ENCODE measurements at places on chromosomes 6 and 20.

DNA sequence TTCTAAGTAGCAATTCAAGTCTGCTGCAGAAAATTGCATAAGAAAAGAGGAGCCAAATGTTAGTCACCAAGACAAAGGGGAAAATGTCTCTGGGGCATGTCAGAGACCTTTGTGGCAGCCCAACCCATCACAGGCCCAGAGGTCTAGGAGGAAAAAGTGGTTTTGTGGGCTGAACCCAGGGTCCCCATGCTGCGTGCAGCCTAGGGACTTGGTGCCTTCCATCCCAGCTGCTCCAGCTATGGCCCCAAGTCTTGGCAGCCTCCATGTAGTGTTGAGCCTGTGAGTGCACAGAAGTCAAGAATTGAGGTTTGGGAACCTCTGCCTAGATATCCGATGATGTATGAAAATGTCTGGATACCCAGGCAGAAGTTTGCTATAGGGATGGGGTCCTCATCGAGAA is 181.1 kb downstream of the ASCC3 start:
- no peak for DNase-seq

DNA sequence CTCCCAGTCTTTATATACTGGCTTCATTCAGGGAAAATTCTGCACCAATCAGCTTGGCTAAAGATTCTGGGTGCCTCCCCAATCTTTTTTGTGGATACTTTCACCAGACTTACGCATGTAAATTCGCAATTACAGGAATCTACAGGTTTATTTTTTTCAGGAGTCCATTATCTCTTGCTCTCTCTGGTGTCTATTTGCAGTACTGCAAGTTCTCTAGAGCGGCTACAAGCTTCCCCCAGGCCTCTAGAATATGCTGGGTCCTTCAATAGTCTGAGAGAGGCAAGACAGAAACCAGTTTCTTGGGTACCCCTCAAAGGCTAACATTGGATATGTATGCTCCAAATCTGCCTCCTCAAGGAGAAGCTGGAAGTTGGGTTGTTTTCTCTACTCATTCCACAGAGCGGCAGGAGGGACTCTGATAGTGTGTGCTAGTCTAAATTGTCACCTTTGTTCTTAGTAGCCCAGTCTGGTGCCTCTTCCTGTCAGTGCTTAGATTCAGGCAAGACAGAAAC is 58.5 kb downstream of the SUN5 start:
- no peak for DNase-seq

DNA sequence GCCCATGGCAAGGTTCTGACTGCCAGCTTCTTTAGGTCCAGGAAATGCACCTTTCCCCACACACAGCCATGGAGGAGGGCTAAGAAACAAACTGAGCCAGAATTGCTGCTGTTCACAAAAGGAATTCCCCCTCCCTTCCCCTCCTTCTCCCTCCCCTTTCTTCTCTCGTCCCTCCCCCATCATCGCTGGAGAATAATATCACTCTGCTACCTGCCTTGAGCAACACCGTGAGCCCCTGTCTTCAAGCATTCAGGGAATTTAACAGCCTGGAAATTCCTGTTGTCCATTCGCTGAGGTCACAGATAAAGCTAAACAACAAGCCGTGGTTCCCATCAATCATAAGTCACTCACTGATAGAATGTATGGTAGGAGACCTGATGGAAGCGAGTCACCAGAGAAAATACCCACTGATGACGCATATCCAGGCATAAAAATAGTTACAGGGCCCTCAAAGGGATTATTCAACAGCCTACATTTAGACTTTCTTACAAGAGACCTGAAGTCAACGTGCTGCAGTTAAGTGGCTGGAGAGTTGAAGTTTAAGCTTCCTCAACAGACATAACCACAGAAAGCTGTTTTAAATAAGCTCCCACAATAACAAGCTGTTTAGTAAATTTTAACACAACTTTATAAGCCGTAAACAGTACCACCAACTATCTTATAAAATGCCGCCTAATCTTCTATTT is 59.7 kb downstream of the HIVEP2 start:
- no peak for DNase-seq

DNA sequence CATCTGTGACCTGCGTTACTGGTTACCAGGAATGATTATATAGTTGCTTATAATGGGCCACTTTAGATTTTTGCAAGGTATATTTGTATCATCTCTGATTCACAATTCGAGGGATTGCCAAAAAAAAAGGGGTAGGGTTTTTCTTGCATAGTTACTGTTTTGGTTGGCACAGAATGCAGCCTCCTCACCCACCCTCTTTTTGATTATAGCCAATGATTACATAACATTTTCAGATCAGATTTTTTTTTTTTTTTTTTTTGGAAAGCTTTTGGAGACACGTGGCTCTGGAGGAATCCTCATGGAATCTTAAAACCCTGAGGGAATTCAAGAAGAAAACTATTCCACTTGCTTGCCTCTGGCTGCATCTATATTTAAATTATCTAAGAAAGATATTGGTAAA is 53.7 kb downstream of the UST start:
- no peak for DNase-seq

DNA sequence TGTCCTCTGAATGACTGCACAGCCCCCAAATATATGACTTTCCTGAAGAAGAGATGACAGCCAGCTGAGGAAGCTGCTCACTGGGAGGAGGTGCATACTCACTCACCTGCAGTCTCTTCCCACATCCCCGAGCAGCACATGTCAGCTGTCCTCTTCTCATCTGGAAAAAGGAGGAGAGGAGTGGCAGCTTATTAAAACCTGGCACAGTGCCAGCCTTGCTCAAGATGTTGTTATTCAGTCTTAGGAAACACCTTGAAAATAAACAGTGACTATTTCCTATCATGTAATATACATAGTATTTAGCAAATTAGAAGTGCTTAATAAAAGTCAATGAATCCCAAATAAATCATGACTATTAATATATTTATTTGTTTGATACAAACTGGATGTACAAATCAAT is 232.9 kb downstream of the EPM2A start:
- DNase-seq = no peak

- DNase-seq = no peak
These were observed 144.0 kb upstream of the THBS2 start for GRCh38 chr6:169397684-169398083.

DNA sequence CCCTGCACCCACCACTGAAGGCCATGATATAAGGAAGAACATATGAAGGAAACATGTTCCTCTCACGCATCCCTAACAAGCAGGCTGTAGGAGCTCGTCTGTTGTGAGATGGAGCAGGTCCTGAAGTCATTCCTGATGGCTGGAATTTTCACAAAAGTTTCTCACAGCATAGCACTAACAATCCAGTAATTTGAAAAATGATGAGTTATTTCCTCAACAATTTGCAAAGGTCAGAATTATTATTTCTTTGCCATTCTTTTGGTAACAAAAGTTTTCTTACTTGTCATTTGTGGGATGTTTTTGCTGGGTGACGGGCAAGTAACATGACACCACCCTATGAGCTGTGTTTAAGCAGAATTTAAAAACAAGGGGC is 27.6 kb upstream of the FRMD1 start:
- DNase-seq = no peak

DNA sequence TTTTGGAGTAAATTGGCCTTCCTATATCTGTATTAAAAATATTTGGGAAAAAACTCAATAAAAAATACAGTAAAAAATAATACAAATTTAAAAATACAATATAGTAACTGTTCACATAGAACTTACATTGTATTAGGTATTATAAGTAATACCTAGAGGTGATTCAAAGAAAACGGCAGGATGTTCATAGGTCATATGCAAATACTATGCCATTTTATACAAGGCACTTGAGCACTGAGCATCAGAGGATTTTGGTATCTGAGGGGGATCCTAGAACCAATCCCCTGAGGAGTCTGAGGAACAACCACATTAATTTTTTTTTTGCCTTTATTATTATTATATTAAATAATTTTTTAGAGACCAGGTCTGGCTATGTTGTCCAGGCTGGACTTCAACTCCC is 41.7 kb downstream of the RNGTT start:
- no peak for DNase-seq

GRCh38 chr6:18431581-18431980 is 44.4 kb downstream of the RNF144B start:
- no peak for DNase-seq

GRCh38 chr20:46027245-46027853 is 1.7 kb upstream of the SLC12A5 start:
- no peak for DNase-seq

- peak; percentile 71 for DNase-seq
These were observed 14.3 kb downstream of the PSMB9 start for GRCh38 chr6:32868257-32868788.

DNA sequence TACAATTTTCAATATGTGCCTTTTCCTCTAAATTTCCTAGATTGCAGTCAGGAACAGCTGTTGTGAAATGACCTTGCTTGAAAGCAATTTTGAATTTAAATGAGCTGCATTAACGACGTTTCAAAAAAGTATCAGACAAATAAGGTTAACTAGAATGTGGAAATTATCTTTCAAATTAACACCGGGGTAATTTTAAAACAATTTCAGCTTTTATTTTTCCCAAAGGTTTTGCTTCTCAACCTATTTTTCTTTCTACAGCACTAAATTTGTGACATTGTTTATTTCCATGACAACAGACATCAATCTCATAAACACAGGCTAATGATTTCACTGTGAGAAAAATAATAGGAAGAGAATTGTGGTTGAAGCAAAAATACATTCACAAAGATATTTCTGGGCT is 38.5 kb downstream of the COL12A1 start:
- no peak for DNase-seq

- DNase-seq = peak; percentile 34
These were observed 837 bp upstream of the OSER1 start for GRCh38 chr20:44211177-44212039.

DNA sequence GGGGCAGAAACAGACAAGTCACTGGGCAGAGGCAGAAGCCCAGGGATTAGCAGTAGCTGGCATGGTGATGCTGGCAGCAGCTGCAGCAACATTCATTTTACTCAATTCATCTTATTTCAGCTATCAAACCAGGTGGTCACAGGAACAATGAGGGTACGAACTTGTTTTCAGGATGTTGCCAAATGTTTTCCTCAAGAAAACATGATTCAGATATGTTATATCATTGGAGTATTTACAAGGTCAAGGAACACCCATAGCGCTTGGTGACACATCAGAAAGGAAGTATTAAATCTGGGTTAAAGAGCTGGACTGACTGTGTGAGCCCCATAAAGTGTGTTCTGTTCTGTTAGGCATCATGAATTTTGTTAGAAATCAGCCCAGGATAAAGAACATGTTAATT is 456.9 kb upstream of the ID4 start:
- no peak for DNase-seq

DNA sequence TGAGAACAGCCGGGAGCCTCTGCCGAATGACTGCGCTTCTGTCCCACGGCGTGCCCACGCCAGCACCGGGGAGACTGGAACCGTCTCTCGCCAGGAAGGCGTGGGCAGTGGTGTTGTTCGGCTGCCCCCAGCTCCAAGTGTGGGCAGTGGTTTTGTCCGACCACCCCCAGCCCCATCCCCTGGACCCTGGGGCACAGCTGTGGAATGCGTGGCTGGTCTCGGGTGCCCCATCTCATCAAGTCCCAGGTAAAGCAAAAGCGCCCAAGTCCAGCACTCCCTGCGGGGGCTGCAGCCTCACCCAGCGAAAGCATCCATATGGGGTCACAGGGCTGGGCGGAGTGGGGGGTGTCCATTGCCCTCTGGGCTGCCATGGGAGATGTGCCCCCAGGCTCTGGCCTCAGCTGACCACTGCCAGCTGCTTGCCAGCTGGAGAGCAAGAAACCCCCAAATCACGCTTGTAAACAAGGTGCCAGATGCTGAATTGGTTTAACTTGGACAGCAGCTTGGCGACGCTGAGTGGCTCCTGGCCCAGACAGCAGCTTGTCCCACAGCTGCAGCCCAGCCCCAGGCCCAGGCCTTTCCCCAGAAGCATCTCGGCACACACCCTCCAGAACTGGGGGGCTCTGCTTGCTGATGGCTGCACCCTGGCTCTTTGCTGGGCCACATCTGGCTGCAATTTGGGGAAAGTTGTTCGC is 4.5 kb downstream of the CABLES2 start:
- no peak for DNase-seq

DNA sequence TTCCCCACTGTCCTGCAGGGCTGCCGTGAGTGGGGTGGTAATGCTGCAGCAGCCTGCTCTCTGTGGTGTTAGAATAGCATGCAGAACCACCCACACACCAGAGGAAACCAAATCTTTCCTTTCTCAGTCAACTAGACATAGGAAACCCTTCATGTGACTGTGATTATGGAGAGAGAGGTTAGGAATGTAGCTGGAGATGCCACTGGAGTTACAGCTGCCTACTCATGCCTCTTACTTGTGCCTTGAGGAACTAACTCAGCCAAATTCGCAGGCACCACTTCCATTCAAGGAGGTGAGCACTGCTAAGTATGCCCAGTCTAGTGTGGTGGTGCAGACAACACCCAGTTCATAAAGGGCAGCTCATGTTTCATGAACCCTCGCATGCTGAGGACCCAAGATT is 27.4 kb downstream of the MUC22 start:
- DNase-seq = no peak

- no peak for DNase-seq
These were observed 43.5 kb upstream of the NFATC2 start for GRCh38 chr20:51586005-51586440.

GRCh38 chr6:5058254-5058653 is 26.9 kb upstream of the PPP1R3G start:
- no peak for DNase-seq

DNA sequence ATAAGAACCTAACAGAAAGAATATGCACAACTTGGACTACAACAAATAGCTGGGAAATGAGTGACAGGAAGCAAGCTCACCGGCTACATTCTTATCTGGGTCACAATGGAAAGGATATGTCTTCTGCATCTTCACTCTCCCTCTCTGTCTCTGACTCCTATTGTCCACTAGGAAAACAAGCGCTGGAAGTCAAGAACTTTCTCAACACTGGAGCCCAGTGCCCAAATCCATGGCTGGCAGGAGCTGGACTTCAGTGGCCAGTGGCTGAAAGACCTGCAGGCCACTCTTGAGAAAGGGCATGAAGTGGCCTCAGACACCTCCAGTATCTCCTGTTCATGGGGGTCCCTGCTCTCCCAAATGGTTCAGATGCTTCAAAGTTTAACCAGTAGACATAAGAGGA is 62.0 kb downstream of the FAM50B start:
- DNase-seq = no peak

- DNase-seq = peak; percentile 48
These were observed 7.7 kb downstream of the CSTF1 start for GRCh38 chr20:56400001-56400640.

Data from tibial artery (tissue), 4 donors.